ENCODE measurements at places on chromosomes 1 and 21.

- DNase-seq = no peak
Measured at GRCh38 chr1:161706113-161706481, 932 bp upstream of the FCRLA start.

- peak; percentile 32 for DNase-seq
Measured at GRCh38 chr1:9539829-9540550, 725 bp downstream of the SLC25A33 start.

DNA sequence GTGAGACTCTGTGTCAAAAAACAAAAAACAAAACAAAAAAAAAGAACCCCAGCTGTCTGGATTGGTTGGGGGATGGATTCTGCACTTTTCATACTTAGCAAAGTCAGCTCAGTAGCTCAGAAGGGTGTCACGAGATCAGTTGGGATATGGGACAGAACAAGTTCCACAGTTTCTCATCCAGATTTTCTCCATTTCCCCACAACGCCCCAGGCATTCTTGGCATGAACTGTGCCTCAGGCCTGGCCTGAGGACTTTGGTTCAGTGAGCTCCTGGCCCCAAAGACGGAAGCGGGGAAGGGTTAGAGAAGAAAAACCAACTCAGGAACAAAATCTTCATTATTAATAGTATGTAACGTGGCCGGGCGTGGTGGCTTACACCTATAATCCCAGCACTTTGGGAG is 1.9 kb downstream of the AKR7A2 start:
- DNase-seq = no peak

DNA sequence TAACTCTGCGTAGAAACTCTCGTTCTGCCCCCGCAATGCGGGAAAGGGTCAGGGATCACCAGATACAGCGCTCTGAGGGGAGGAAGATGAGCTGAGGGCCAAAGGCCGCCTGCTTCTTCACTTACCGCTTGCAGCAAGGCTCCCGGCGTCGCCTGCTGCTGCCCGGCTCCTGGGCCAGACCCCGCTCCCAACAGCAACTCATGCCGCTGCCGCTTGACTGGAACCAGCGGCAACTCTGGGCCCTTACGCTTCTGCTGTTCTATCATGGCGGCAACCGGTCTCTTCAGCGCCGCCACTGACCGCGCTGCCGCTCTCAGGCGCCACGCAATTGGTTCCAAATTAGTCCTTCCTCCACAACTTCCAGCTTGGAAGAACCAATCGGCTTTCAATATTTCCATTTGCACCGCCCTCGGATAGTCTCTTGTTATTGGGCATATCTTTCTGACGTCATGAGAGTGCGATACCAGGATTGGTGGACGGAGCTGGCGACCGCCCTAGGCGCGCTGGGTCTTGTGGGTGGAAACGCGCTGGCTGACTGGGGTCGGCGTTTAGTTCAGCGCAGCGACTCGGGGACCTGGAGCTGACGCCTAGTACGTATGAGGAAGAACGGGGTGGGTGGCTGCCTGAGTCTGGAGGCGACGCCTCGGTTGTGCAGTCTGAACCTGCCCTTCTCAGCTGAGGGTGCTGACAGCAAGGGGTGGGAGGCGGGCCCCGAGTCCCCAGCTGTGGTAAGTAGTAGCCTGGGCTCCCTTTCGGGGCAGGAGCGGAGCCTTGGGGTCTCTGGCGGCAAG is at the start of the genes SNRNP40 and ZCCHC17:
TSS of gene SNRNP40 (minus strand) at position 303 of the 791 bp plus-strand sequence. CDS start at position 266, 37 bp downstream.
TSS of gene ZCCHC17 (plus strand) at position 547 of the 791 bp plus-strand sequence. CDS start 13,067 bp downstream, outside the sequence.
- DNase-seq = peak; percentile 97

GRCh38 chr1:8374812-8375211 is 56.9 kb downstream of the SLC45A1 start:
- DNase-seq = no peak

GRCh38 chr21:41112740-41113692 is 54.9 kb upstream of the BACE2 start:
- DNase-seq = peak; percentile 2

DNA sequence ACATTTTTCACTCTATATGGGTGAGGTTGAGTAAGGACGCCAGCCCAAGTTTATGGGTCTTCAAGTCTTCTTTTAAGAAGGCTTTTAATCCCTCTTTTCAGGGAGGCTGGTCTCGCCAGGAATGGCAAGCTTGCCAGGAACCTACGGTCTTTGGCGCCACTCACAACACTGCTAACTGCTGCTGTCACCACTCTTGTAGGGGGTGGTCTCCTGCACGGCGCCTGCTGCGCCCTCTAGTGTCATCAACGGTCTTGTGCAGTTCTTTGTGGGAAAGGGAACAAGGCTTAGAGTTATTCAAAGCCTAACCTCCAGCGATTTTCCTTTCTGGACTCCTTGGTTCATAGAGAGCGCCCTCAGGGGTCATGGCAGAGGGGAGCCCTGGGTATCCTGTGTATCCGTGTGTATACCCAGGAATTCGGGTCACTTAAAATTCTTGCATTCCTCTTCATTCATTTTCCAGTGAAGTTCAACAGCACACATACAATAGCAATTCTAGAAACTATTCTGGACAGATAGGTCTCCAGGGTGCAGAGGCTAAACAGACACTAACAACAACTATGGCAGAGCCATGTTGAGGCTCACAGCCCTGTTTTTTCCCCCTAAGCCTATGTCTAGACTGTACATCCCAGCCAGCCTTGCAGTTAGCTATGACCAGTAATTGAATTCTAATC is 392.8 kb upstream of the CAMK1G start:
- no peak for DNase-seq

- DNase-seq = no peak
Measured at GRCh38 chr1:50189369-50189768, 80.6 kb downstream of the ELAVL4 start.
